Activated CD8-positive, alpha-beta memory T cell treated with anti-CD3 and anti-CD28 coated beads, Interleukin-2, amount 50 U/mL, for 48 hours (primary cell): ENCODE measurements at places on chromosomes 1 and 21.

- no peak for DNase-seq
Measured at GRCh38 chr1:234469376-234469775, 9.6 kb downstream of the TARBP1 start.

GRCh38 chr1:28102189-28102588 lies 13.8 kb upstream of the EYA3 start:
- no peak for DNase-seq

DNA sequence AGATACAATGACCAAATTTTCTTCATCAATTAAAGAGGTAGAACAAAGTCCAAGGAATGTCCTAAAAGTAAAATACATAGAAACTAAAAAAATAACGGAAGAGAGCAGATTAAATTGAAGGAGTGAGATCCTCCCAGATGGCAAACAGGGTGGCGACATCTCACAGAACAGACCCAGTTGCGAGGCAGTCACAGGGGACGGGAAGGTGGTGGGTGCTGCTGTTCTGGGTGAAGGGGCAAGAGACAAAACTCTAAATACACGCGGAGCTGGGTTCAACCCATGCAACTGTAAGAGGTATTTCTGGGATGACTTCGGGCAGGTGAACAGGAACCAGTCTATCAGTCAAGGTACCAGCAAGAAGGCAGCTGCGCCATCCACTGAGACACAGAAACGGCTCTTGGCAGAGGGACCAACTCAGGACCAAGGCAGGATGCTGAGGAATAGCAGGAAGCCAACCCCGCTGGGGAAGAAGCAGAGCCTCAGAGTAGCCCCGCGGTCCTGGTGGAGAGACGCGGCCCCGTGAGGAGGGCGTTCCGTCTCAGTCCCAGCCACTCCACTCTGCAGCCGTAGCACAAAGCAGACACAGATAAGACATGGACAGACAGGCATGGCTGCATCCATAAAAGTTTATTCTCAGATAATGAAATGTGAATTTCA lies 32.2 kb downstream of the WDR4 start:
- peak; percentile 36 for DNase-seq

DNA sequence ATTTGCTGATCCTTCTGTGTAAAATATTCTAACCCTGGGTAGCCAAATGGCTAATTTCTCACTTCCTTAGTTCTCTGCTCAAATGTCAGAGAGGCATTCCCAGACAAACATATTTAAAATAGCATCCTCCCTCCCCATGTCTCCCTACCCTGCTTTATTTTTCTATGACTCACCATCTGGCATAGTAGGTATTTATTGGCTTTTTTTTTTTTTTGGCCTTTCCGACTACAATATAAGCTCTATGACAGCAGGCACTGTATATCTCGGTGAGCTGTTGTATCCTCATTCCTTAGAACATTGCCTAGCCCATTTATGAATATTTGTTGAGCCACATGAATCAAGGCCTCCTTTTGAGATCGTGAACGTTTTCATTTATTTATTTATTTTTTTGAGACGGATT lies 1.5 kb upstream of the NEK7 start:
- no peak for DNase-seq

DNA sequence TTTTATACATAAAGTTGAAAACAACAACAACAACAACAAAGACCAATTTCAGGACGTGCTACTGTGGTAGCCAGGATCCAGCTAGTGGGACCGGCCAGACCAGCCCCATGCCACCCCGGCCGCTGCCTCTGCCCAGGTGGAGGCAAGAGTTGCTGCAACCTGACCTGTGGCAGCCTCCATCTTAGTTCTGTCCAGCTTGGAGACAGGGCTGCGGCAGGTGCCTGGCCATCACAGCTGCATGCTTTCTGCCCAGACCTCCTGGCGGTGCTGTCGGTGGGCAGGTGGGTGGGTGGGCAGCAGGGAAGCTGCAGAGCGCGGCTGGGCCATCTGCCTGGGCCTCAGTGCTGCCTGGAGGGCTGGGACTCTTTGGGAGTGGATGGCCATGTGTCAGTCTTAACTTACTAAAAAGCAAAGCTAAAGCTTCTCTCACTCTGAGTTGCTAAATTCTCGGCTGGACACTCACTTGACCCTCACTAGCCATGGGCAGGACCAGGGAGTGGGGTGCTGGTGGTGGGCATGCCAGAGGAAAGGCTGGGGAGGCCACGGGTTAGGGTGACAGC lies 38.6 kb downstream of the KIAA1614 start:
- no peak for DNase-seq

DNA sequence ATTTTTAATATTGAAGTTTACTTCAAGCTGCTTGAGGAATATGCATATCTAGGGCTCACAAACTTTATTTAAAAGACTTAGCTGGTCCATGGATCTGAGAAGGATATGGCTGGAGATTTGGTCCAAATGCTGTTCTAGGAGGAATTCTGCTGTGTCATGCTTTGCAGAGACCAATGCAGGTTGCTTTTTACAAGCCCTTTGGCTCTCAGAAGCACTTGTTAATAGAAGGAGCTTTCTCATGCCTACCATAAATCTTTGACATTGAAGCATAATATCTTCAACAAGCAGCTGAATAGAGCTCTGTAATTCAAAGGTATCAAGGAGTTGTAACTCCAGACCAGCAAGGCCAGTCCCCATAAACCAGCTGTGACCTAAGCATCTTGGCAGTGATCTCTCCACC lies 299.1 kb downstream of the HHAT start:
- DNase-seq, result no peak

DNA sequence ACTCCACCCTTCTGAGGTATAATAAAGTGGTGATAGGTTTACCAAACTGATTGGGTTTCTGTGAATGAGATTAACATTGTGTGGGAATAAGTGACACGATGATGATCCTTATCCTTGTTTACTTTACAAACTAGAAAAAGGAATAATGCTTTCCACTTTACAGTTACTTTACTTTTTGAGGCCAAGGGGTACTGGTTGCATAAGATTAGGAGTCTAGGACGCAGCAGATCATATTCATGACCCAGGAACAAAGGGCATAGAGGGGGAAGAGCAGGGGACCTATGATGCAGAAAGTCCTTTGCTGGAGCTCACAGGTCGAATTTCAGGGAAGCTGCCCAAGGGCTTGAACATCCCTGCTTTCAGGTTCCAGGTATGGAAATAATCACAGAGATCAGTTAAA lies 20.4 kb downstream of the FGGY start:
- DNase-seq, result no peak

GRCh38 chr21:15365751-15366392 lies 301.1 kb upstream of the NRIP1 start:
- DNase-seq, result no peak

- DNase-seq, result no peak
Measured at GRCh38 chr1:34053660-34054059, 111.4 kb downstream of the CSMD2 start.

DNA sequence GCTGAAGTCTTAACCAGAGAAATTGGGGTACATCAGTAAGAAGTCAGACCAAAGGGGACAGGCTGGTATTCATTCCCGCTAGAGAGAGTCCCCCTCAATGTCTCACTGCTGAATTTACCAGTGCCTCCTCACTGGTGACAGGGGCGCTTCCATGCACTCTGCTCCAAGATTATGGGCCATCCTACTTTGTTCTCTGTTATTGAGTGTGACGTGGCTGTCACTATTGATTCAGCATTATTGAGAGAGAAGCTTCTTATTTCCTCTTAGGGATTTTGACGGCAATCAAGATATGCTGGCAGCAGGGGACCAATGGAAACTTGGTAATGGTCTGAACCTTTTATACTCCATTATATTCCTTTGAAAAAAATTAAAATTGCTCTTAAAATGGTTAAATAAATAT lies 118.6 kb downstream of the SYF2 start:
- DNase-seq, result no peak
